ENCODE measurements at places on chromosomes 5 and 9.

DNA sequence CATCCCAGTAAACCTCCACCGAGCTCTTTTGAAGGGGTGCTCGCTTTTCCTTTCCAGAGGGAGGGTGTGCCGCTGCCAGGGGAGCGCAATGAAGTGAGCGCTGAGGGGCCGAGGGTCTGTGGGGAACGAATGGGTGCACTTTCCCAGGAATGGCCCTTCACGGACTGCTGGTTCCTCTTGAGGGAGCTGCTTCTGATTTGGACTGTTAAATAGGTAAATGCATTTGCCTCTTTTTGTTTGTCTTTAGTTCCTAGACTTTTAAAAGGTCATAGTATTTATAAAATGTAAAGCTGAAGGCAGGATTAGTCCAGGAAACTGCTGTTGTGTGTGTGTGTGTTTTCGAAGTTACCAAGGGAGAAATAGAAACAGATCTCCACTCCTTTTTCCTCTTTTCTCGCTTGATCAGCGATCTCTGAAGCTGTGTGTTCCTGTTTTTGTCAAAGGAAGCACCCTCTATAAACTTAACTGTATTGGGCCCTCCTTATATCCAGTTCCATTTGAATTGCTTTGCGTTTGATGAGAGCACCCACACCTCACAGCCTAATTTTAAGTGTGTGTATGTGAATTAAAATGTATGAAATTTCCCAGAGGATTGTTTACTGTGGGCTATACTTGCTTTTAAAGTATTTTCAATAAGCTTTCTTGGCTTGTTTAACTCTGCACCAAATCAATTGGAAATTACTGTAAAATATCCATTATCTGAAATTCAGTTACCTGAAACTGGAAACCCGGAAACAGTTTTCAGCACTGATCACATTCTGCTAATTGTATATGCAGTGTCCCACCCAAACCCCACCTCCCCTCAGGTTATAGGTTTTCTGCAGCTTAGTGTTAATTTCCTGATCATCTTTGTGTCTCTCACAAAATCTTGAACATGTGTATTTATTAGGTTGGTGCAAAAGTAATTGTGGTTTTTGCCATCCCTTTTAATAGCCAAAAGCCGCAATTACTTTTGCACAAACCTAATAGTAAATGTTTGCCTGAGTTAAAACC is 966 bp downstream of the SNX2 start:
- DNase-seq, result no peak

GRCh38 chr9:38656896-38657295 is 36.5 kb upstream of the ANKRD18A start:
- no peak for DNase-seq

DNA sequence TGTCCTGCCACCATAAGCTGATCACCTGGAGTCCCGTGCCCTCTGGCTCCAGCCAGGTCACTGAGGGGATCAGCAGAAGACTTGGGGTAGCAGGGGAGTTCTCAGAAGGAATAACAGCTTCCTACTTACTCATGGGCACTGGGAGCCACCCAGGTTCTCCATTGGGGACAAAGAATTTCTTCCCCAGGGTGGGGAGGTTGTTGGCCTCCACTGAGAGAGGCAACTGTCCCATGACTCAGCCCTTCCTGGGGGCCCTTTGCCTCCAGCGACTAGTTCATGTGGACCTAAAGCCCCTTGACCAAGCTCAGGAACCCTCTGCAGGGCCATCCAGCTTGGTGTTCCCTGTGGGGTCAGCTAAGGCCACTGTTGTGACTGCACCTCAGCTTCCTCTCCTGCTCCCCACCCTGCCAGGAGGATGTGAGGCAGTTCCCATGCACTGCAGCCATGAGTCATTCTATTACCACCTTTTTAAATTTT is 175.0 kb downstream of the AUH start:
- DNase-seq, result no peak

GRCh38 chr5:129063483-129064113 is 31.0 kb upstream of the ISOC1 start:
- DNase-seq, result no peak

DNA sequence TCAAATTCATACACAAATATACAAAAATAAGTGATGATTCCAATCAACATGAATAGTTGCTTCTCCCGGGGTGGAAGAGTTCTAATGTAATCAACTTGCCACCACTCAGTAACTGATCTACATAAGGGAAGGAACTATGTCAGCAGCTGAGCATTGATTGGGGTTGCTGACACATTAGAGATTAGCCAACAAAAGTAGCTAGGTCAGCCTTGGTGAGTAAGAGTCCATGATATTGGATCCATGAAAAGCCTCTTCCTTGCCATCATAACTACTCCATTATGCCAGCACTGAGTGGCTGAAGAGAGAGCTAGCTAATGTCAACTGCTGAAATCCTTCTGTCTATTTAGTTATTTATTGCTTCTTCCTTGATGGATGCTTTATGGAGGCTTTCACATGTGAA is 309.8 kb downstream of the NFIB start:
- no peak for DNase-seq
